Activated CD8-positive, alpha-beta memory T cell treated with anti-CD3 and anti-CD28 coated beads for 4 hours (primary cell): ENCODE measurements at places on chromosomes 2 and 18.

DNA sequence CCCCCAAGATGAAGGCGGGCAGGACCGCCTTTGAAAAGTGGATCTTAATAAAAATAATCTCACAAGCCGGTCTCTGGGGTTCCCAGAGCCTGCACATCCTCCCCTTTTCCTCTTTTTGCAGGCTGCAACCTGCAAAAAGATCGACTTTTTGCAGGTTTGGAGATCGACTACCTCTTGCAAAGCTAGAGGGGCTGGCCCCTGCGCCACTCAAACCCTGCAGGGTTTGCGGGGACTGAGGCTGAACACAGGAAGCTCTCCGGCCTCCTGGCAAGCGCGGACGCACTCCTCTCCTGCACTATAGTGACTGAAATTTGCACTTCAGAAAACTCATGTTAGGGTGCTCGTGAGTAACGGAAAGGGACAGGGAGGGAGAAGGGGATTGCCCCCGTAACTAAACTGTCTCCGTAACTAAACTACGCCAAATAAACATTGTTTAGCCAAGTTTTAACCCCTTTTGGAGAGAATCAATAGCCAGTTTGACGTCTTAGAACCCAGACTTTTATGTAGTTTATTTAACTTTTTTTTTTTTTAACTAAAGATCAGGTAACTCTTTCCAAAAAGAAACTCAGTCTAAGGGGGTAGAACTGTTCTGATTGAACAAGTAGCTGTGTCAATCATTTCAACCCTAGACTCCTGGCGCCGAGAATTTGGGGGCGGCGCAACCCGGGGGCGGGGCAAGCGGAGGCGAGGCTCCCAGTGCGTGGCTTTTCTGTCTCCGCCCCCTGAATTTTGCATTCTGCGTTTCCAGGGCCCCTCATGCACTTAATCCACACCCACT lies 2.5 kb downstream of the IGFBP5 start:
- DNase-seq, result peak; percentile 42

DNA sequence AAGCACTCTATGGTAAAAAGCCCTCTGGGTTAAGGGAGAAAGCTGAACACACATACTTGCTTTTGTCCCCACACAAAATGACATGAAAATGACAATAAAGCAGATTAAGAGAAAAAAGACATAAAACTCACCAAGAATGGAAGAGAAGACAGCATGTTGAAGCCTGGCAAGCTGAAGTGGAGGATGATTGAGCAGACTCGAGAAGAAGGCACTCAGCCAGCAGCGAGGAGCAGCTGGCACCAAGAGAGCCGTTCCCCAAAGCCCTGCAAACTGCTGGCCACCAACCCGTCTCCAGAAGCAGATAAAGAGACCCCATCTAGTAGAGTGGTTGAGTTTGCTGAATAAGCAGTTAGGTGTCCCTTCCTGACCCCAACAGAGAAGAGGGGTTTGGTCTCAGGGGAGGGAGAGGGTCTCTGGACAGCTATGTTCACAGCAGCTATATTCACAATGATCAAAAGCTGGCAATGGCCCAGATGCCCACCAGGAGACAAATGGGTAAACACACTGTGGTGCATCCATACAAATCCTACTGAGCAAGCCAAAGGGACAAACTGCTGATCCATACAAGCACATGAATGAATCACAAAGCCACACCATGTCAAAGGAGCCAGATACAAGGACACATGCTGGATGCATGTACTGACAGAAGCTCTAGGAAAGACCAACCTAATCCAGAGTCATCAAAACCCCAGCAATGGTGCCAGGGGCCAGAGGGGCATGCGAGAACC lies 36.9 kb downstream of the FAM168B start:
- no peak for DNase-seq

DNA sequence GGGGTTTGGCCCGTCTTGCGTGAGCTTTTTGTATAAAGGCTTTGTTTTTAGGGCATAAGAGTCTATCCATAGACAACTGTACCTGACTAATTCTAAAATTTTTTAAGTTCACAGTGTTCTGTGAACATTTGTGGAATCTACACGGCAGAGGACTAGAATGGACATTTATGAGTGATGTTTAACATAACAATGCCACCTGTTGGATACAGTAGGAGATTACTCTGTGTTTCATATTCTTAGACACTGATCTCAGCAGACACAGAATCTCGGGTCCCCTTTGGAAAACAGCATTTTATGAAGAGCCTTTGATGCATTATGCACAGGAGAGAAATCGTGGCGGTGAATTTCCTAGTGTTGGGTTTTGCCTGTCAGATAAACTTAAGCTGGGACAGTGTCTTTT lies 752.2 kb downstream of the DPP10 start:
- no peak for DNase-seq

- DNase-seq, result no peak
Measured at GRCh38 chr2:203796248-203797010, 71.1 kb upstream of the CTLA4 start.

GRCh38 chr2:172215172-172215935 lies 112.7 kb upstream of the DLX2 start:
- no peak for DNase-seq

GRCh38 chr2:122238006-122238559 lies 482.6 kb downstream of the TSN start:
- DNase-seq, result no peak

DNA sequence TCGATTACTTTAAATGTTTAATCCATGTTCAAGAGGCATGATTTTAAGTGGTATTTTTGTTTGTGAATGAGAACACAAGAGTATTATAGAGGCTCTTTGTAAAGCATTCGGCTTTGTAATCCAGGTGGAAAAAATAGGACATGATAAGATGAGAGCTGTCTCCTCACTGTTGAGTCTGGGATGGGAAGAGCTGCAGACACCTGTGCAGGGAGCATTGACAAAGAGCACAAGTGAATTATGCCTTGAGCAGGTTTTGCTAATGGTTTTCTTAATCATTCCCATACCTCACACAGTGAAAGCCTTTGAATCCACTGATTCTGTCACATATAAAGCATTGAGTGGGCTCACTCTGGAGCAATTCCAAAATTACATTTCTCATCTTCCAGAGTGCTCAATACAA lies 9.6 kb downstream of the COL6A3 start:
- DNase-seq, result no peak

DNA sequence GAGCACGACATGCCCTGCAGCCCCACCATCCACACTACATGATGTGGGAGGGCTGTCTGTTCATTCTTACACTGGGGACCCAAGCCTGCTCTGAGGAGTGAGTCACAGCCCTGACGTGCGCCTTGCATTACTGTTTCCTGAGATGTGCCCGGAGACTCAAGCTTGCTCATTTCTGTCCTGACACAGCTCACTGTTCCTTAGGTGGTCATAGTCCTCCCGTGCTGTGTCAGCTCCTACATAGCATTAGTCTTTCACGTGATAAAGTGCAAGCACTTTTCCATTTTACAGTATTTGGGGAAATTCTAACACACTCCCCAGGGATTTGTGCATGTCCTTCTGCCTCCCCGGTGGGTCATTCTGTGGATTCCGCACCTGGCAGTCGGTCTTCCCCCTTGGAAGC lies 46.2 kb upstream of the TRIM43B start:
- no peak for DNase-seq

DNA sequence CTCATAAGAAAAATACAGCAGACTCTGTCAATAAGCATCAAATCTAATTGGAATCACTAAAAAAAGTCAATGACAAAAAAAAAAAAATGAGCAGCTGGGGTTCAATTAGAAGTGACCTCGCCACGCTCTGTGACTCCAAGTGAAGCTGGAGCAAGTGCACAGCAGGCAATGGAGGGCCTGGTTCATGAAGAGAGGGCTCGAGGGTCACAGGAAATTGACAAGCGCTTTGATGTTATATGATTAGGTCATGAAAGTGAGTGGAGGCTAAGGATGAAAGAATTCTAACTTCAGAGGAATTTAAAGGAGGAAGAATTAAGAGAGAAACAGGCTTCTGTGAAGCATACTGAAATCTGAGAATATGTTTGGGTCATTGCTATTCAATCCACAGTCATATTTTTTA lies 85.4 kb upstream of the TMEM18 start:
- DNase-seq, result no peak

GRCh38 chr2:153408710-153409385 lies 69.7 kb downstream of the RPRM start:
- DNase-seq, result no peak

DNA sequence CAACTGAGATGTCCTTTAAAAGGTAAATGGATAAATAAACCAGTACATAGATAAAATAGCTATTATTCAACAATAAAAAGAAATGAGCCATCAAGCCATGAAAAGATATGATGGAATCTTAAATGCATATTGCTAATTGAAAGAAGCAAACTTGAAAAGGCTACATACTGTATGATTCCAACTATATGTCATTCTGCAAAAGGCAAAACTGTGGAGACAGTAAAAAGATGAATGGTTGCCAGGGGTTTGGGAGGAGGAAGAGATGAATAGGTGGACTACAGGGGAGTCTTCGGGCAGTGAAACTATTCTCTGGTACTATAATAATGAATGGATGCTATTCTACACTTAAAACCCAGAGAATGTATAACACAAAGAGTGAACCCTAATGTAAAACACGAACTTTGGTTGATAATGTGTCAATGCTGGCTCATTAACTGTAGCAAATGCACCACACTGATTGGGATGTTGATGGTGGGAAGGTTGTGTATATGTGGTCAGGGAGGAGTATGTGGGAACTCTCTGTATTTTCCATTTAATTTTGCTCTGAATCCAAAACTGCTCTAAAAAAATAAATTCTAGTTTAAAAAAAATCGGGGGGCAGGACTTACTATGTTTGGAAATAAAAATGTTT lies 73.7 kb upstream of the MYCN start:
- DNase-seq, result no peak

DNA sequence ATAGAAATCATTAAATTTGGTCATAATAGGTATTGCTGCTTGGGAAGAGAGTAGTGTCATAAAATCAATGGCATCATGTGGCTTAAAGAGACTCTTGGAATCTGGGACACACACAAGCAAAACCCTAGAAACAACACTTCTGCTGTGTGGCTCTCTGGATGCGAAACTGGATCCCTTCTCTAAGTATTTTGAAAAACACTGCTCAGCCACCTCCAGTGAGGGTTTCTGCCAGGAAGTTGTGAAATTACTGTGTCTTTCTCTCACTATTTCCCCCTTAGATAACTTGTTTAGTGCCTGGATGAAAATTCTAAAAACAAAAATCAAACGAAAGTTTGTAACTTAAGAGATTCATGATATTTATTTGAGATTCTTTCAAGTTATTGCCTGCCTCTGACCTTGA lies 163.8 kb downstream of the RHBDD1 start:
- no peak for DNase-seq
